NCI-H2171 (cell line): ENCODE measurements at places on chromosomes 3 and 15.

DNA sequence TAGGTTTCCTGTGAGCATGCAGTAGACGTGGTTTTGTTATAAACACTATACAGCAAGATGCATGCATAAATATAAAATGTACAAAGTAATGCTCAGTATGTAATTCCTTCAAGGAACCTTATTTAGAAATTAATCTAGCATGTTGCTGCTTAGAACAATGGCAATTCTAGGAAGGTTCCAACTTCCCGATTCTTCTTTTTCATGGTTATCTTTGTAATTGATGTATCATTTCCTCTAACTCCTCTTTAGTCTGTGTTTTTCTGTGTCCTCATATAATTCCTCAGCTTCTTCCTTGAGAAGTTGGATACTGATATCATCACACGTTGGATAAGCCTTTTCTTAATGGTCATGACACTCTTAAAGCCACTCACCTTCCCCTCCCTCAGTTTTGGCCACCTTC is 3.5 kb downstream of the TSEN2 start:
- no peak for DNase-seq

GRCh38 chr15:61084472-61084871 is 144.6 kb downstream of the RORA start:
- no peak for DNase-seq

- no peak for DNase-seq
Observed at GRCh38 chr3:87461036-87461435, 184.7 kb upstream of the POU1F1 start.

GRCh38 chr3:160486459-160486869 is 36.9 kb upstream of the TRIM59 start:
- peak; percentile 30 for DNase-seq

DNA sequence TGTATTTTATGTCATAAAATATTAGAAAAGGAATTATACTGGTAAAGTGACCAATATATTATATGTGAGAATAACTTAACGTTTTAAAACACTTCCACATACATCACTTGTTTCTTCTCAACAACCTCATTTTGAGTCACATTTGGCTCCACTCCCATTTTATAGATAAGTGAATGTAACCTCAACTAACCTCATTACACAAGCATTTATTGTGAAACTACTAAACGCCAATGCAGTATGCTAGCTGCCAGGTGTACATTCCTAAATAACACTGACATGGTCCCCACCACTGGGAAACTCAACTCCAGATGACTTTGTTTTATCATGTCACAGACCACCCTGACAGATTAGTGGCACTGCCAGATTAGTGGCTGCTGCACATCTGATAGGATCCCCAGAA is 249.7 kb upstream of the CNTN4 start:
- DNase-seq: no peak

DNA sequence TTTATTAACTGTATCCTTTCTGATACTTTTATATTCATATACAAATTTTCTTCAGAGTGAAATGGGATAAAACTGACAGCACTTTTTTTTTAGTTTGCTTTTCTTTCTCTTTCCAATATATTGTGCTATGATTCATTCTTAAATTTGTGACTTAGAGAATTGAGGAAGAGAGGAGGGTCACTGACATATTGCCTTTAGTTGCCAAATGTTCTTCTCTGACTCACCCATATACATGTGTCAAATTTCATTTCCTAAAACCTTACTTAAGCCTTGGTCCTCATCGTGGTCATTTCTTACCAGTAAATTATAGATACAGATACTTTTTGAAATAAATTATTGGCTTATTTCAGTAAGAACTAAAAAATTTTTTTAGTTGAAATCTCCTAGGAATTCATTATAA is 53.9 kb downstream of the CLASP2 start:
- no peak for DNase-seq

- DNase-seq: no peak
Observed at GRCh38 chr3:8653800-8654408, 9.3 kb upstream of the SSUH2 start.

DNA sequence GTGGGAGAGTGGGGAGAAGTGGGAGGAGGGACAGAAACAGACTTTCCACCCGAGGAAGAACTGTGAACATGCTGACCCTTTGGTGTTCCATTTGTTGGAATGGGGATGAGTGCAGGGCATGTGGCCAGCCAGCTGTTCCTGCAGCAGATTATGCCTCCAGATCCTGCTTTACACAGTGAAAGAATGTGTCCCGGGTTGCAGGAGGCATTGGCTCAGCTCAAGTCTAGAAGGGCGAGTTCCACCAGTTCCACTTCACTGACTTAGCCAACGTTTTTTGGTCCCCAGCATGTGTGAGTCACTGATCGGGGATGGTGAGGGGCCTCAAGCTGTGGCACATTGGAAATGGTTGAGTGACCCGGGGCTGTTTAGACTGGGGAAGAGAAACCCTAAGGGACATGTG is 307.0 kb upstream of the ROPN1 start:
- no peak for DNase-seq

DNA sequence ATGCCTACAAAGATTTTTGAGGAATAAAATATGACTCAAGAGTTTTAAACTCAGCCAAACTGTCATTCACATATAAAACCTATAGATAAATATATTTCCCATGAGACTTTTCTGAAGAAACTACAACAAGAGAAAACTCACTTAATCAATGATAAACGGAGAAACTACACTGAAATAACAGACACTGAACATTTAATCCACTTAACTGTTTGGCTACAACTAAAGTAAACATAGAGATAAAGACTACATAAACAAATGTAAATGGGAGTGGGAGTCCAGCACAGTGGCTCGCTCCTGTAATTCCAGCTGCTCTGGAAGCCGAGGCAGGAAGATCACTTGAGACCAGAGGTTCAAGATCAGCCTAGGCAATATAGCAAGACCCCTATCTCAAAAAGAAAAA is 79.2 kb downstream of the MEX3B start:
- DNase-seq: no peak
